Stimulated activated CD4-positive, alpha-beta T cell treated with anti-CD3 and anti-CD28 coated beads, Interleukin-2, amount 100 ng/mL, for 24 hours (primary cell): ENCODE measurements at places on chromosomes 1 and 21.

- DNase-seq: no peak
Observed at GRCh38 chr1:233490488-233490887, 123.4 kb upstream of the KCNK1 start.

GRCh38 chr1:240497908-240498307 is 114.0 kb downstream of the GREM2 start:
- no peak for DNase-seq

DNA sequence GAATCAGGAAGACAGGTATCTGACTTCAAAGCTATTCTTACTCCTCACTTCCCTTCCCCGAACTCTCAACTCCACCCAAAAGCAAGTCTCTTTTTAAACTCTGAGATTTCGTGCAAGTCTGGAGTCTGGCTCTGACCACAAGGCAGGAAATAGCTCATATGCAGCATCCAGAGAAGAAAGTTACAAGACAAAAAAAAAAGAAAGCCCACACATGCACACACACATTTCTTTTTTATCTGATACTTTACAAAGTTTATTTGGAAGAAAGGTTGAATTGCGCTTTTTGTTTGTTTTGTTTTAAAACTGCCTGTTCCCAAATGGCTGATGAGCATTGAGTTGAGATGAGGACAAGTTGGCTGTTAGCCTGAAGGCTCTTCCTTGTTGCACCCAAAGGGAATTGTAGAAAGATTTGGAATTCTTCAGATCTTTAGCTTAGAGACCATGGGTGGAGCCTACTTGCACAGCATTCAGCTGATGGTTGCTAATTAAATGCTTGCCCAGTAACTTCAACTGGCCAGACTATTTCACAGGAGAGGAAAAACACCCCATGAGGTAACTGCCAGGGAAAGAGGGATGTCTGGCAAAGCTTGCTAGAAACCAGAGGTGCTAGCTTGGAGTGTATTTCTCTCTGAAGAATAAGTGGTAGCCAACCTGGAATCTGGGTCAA is 490.3 kb downstream of the TTLL7 start:
- DNase-seq: peak; percentile 8

GRCh38 chr1:109248797-109249629 is at the start of gene CELSR2:
Gene CELSR2, plus strand, starts transcription at chr1:109249539. Its CDS starts 541 bp downstream, at chr1:109250080.
- peak; percentile 57 for DNase-seq

- no peak for DNase-seq
Observed at GRCh38 chr1:29515170-29515955, 279.0 kb downstream of the PTPRU start.

GRCh38 chr1:8118031-8118451 is 91.9 kb upstream of the ERRFI1 start:
- DNase-seq: no peak

GRCh38 chr1:84899969-84900368 is 7.0 kb upstream of the LPAR3 start:
- no peak for DNase-seq

GRCh38 chr1:153805042-153805745 is 30.0 kb downstream of the SLC27A3 start:
- DNase-seq: peak; percentile 58

DNA sequence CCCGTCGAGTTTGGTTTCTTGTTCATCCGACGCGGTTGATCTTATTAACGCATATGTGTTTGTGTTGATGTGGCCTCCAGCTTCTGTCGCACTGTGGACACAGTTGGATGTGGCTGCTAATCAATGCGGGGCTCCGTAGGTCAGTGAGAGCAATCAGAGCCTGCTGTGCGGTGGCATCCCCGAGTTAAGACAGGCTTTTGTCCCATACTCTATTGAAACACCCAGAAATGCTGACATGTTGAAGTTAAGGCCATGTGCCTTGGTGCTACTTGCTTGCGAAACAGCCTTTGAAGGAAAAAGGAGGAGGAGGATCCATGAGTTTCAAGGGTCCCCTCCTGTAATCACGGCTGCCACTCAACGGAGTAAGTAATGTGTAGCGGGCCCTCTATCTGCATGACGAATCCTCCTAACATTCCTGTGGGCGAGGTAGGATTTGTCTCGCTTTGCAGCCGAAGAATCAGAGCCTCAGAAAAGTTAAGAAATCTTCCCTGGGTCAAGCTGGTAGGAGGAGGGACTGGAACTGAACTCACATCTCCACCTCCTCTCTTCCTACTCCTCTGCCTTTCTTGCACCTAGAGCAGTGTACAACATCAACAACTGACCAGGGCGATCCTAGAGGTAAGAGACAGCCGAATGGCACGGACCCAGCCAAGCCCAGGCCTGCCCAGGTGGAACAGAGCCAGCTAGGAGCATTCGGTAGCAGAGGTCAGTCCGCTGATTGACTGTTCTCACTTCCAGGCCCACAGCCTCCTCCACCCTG is 19.5 kb downstream of the PDE9A start:
- no peak for DNase-seq

DNA sequence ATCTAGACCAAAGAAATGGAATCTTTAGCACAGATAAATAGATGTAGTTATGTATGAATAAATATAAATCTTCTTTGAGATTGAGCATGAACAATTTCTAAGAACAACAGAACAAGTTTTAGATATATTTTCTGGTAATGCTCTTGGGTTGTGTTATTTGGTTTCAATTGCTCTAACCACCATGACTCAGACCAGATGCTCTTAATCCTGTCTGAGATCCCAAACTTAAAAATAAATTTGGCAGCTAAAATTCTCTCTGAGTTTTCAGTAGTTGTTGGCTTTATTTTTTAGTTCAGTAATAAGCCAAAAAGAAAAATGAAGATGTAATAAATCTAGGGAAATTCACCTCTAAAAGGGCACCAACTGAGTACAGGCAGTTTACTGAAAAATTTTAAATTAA is 1693.4 kb downstream of the NCAM2 start:
- DNase-seq: no peak

DNA sequence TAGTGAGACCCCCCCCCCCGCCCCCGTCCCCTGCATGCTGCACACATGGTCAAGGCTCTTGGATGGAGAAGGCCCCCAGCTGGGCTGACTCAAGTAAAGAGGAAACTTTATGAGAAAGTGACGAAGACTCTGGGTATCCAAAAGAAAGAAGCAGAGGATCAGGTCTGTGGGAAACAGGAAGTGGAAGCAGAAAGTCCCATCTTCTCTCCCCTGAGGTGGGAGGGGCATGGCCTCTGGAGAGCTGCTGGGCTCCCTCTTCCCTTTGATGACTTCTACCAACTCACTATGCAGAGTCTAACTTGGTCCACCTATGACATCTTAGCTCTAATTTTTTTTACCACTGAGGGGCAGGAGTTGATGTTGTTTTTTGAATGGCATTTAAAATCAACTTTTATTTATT is 42.7 kb upstream of the LIN9 start:
- no peak for DNase-seq

GRCh38 chr1:100249155-100249536 is 488 bp downstream of the DBT start:
- no peak for DNase-seq

DNA sequence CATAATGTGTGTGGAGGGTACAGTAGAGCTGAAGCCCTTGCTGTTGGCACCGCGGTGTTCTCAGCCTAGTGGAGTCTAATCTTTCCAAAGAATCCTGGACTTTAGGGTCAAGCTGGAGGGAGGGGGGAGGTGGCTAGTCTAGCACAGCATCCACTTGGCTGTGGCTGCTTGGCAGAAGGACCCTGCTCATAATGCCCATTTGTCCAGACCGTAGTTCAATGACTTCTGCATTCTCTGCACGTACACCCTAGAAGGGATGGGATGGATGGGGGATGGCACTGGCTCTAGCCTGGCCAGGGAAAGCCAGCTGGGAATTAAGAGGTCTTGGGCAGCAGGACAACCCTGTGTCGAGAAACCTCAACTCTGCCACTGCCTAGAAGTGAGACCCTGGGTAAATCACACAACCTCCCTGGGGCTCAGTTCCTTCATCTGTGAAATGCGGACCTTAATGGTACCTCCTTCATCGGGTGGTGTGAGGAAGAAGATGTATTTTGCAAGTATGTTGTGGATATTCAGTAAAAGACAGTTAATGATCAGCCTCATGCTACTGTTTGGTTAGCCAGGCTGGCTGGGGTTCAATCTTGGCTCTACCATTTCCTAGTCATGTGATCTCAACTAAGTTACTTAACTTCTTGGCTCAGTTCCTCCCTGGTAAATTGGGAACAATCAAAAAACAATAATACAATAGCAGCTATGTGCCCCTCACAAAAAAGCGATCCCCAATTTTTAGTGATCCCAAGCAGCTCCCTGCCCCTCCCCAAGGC is 27.2 kb upstream of the CLIC4 start:
- no peak for DNase-seq
